ENCODE measurements at places on chromosomes 3 and 15.
A peak's percentile ranks its signal among the peaks of the same experiment; 100 is the strongest.

- no peak for DNase-seq
These were observed 55.5 kb downstream of the BSN start for GRCh38 chr3:49609815-49610214.

GRCh38 chr15:92116330-92116729 is 262.8 kb downstream of the SLCO3A1 start:
- no peak for DNase-seq

GRCh38 chr3:50381383-50381782 is 22.1 kb upstream of the TMEM115 start:
- no peak for DNase-seq

GRCh38 chr3:64353226-64353625 is 128.0 kb upstream of the PRICKLE2 start:
- DNase-seq, result no peak

- no peak for DNase-seq
These were observed 55.9 kb upstream of the PHLDB2 start for GRCh38 chr3:111803123-111803593.

DNA sequence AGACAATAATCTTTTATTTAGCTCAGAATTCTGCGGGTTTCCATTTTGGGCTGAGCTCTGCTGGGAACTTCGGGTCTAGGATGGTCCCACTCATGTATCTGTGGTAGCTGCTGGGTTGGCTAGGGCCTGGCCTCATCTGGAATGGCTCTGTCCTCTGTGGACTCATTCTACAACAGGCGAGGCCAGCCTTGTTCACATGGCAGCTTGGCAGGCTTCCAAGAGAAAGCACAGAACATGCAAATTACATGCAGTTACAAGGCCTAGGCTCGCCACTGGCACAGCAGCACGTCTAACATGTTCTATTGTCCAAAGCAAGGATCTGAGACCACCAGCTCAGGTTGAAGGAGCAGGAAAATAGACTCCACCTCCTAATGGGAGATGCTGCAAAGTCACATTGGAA is 431.4 kb downstream of the PDCD6IP start:
- no peak for DNase-seq

GRCh38 chr3:51343918-51344687 is 41.0 kb upstream of the MANF start:
- DNase-seq, result no peak

DNA sequence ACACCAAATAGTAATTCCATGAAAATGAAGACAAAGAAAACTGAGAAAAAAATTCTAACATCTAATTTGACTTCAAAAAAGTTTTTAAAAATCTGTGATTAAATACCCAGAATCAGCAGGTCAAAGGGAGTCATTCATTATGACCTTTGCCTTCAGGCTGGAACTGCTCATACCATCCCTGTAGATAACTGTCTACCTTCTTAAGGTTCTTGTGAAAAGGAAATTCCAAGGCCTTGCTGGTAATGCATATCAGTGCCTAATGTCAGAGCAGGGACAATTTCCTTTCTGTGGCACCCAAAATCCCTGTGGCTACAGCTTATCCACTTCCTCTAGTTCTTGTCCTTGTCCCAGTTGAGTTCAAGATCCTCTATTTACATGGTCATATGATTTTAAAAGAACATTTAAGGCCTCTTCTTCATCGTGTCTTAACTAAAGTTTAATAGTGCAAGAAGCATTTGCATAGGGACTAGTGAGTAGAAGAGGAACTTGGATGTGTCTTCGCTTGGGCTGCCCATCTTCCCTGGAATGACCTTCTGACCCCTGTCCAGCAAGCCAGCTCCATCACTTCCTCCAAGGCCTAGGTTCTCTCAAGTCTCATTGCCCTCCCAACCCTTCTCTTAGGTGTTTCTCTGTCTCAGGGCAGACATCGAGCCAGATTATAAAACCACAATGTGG is 8.7 kb upstream of the PLCL2 start:
- DNase-seq, result no peak

GRCh38 chr15:66702035-66702786 is at the start of gene SMAD6:
TSS of gene SMAD6 (plus strand) at chr15:66702236. CDS start at chr15:66703259, 1,023 bp downstream.
- DNase-seq, result peak; percentile 36

- no peak for DNase-seq
These were observed 116.5 kb downstream of the EEFSEC start for GRCh38 chr3:128269796-128270195.

DNA sequence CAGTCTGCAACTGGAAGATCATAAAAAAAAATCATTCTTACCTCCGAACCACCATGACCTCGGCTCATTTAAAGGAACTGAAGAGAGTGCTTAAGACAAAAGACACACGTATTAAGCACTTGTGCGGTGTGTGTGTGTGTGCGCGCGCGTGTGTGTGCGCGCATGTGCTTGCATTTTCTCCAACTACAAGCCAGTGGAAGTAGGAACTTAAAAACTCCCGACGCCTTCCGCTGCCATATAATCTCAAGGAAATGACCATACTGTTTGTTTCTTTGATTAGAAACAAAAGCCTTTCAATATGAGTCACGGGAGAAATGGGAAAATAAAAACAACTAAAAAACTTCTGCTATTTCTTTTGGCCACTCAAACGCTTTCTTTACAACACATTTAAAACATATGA is 32.4 kb downstream of the FRMD4B start:
- DNase-seq, result no peak

- DNase-seq, result no peak
These were observed 516.4 kb downstream of the GBE1 start for GRCh38 chr3:81245043-81245442.

DNA sequence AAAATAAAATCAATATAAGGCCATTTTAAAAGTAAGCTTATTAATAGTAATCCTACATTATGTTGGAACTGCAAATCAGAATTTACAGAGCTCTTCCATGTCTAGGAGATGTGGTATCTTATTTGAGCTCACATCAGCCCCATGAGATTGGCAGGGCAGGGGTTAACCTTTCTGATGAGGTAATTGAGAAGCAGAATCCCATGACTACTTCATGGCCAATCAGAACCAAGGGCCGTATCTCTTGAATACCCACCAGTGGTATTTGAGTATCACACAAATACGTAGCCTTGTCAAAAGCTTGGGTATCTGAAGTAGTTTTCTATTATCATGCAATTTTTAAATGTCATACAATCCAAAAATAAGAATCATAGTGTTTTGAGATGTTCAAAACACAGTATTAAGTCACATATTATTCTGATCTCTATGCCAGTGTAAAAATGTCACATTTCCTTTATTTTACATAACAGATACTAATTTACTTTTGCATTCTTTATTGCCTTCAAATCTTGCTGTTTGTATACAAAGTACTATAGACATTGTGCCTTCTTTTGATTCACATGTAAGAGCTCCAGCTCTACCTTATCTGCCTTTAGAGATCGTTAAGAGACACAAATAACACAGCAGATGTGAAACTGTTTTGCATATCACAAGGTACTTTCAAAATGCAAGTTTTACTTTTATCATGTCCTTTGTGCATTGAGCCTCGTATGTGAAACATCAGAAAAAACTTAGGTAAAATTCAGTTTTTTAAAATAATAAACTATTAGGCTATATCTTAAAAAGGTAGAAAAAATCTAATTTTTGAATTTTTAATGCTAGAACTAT is 251.7 kb upstream of the GOLGA6L4 start:
- no peak for DNase-seq

DNA sequence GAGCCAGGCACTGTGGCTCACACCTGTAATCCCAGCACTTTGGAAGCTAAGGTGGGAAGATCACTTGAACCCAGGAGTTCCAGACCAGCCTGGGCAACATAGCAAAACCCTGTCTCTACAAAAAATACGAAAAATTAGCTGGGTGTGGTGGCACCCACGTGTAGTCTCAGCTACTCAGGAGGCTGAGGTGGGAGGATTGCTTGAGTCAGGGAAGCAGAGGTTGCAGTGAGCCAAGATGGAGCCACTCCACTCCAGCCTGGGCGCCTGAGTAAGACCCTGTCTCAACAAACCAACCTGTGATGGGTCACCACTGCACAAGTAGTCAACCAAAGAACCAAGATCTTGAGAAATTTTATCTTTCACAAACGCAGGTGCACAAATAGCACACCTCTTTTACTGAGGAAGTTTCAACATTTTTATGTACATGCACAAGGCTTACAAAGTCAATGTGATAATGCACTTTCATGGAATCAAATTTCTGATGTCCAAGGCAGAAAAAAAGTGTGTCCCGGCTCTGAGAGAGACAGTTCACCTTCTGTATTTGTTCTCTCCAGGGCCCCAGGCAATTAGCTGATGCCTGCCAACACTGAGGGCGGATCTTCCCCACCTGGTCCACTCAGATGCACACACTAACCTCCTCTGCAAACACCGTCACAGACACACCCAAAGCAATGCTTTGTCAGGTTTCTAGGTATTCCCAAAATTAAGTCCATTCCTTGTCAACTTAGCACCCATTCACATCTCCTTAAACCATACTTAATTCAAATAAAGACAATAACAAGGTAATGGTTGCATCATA is 12.4 kb downstream of the ACAA1 start:
- DNase-seq, result no peak

GRCh38 chr3:121998611-121999473 is 23.2 kb downstream of the ILDR1 start:
- DNase-seq, result no peak

All from stimulated activated CD8-positive, alpha-beta memory T cell treated with anti-CD3 and anti-CD28 coated beads, Interleukin-7, amount 100 ng/mL, for 24 hours (primary cell).